ENCODE measurements at places on chromosomes 3 and 15. TPM values are rescaled to one million over a fixed set of nuclear protein-coding genes. Genes with fewer than 3 reads are reported as not detected.

ERICH6 gene
- 0.33 TPM for total RNA-seq

ZPLD1 gene
- total RNA-seq = not detected

HESX1 gene
- total RNA-seq = not detected

STAB1 gene
- total RNA-seq = 0.57 TPM

CNTN3 gene
- total RNA-seq = not detected

PLSCR2 gene
- total RNA-seq = not detected

TM4SF18 gene
- total RNA-seq = not detected

CTDSPL gene
- total RNA-seq = 1.3 TPM

BBX gene
- total RNA-seq = 59.1 TPM

TP63 gene
- not detected for total RNA-seq

DIS3L gene
- 35.9 TPM for total RNA-seq

- DNase-seq = no peak
Measured at GRCh38 chr15:87639305-87640011, 617.1 kb downstream of the NTRK3 start.

DNA sequence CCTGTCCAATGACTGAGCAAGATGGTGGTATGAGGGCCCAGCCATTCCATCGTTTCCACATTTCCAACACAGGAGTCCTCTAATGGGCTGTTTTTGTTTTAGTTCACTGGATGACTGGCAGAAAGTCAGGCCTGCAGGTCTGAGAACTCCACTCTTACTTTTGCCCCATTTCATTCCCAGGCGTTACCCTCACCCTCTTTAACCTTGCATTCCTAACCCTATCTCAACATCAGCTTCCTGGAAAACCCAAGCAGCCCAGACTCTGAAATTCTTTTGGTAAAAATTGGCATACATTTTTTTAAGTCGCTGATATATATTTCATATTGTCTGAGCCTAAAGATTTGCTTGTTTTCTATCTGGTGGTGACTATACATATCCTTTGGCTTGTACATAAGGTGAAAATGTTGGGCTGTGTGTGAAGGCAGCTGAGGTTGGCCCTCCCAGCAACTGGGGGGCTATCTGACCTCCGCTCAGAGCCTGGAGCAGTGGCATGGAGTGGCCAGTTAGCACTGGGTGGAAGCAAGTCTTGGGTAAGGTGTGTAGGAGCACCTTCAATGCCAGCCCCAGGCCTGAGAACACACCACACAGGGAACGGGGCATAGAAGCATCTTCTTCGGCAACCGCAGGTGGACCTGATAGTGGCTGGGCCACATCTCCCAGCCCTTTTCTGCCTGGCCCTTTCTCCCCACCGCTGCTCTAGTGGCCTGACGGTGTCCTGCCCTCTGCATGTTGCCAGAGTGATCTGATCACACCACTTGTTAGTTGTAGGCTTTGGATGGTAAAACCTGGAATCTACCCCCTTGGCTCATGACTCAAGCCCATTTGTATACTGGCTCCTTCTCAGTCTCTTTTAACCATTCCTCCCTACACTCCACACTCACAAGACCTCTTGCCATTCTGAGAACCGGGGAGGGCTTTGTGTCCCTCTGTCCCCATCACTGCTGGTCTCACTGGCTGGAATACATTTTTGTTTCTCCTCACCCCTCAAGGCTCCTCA is 50.0 kb downstream of the AMOTL2 start:
- DNase-seq = no peak

GRCh38 chr15:97623091-97623661 is 337.3 kb upstream of the ARRDC4 start:
- no peak for DNase-seq

GRCh38 chr15:26621816-26622215 is 151.1 kb downstream of the GABRB3 start:
- DNase-seq = no peak

DNA sequence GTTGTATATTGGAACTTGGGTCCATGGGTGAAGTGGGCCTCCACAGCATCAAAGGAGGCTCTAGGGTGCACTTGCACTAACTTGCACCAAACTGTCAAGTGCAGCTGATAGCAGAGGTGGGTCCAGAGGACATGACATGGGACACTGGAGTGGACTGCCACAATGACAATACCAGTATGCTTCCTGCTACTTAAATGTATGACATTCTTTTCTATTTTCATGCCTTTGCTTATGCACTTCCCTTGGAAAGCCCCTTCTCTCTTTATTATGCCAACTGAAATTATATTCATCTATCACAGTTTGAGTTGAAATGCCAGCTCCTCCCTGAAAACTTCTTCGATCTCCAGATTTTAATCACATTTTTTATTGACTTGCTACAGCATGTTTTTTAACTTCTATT is 101.8 kb downstream of the CFAP20DC start:
- DNase-seq = no peak

- no peak for DNase-seq
Measured at GRCh38 chr3:183664913-183665381, 29.5 kb downstream of the KLHL24 start.

DNA sequence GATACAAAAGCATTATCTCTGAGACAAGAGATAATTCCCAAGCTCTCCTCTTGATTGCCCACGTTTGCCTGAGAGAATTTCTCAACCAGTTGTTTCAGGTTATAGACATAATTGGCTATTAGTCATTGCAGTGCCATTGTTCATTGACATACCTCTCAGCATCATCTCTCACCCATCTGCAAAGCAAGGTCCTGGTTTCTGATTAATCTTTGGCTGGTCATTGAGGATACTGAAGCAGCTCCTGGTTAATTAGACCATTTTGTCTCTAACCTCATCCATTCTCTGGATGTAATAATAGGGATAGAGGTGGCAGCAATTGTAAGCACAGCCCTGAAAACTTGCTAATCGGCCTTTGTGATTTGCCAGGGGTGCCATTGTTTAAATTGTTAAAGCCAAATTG is 104.2 kb downstream of the CNTN6 start:
- DNase-seq = no peak

DNA sequence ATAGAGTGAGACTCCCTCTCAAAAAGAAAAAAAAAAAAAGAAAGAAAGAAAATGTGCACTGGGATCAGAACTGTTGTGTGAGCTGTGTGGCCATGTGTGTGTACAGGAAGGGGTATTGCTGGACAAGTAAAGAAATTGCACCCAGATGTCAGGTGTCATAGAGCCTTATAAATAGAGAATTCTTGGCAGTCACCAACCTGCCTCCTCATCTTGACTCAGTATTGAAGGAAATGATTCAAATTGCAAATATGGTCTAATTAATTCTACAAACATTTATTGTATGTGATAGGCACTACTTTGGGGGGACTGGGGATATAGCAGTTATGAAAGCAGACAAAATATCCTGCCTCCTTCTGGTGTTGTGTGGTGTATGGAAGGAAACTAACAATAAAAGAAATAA is 243.8 kb upstream of the TTC14 start:
- DNase-seq = no peak

DNA sequence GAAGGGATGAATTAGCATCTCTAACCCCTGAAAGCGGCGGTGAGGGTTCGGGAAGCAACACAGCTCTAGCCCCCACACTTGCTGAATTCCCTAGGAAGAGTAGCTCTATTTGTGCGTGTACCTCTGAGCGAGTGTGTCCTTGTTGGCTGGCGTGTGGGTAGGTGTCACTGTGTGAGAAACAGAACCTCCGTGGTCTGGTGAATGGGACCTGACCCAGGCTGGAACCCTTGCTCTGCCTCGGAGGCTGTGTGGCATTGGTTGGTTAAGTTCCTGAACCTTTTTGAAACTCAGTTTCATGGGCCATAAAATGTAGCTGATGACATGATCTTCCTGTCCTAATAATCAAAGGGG is 414 bp upstream of the TMEM115 start:
- no peak for DNase-seq

DNA sequence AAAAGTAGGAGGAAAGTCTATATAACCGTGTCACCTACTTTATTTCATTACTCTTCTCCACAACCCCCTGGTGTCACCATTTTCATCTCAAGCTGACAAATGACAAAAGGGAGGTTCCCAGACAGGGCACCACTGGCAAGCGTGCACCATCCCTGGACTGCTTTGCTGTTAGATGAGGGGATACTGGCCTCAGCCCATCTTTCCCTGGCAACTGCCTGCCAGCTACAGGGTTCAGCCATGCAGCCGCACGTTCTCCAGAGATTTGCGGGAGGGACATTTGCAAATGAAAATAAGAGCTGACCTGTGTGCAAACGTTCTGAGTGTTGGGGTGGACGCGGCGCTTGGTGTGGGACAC is 660 bp downstream of the UROC1 start:
- DNase-seq = no peak

GRCh38 chr3:66270701-66271100 is 49.9 kb downstream of the SLC25A26 start:
- DNase-seq = no peak

DNA sequence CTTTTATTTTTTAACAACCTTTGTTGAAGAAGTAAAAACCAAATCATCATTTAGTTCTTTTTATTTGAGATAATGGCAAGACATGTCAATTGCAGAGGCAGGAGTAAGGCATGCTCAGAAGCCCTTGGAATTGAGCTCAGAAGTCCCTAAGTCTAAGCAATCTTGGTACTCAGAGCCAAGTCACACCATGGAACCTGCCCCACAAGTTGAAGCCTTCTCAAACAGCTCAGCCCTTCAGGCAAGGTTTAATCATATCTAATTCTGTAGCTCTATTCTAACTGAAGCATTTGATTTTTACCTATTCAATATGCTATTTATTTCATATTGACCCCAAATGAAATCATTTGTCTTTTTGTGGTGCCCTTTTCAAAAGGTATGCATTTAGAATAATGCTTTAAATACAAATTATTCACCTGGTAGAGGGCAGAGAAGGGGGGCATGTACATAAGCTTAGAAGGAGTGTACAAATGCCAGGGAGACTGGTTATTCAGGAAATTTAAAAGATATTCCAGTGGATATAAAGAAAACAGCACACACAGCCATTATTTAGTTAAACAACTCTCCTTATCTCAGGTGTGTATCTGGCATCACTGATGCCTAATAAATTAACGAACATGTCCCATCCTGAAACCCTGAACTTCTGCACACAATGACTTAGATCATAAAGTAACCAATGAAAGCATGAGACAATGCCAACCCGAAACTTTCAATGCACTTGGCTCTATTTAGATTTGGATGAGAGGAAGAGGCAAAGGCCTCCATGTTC is 26.2 kb upstream of the TOP2B start:
- no peak for DNase-seq

DNA sequence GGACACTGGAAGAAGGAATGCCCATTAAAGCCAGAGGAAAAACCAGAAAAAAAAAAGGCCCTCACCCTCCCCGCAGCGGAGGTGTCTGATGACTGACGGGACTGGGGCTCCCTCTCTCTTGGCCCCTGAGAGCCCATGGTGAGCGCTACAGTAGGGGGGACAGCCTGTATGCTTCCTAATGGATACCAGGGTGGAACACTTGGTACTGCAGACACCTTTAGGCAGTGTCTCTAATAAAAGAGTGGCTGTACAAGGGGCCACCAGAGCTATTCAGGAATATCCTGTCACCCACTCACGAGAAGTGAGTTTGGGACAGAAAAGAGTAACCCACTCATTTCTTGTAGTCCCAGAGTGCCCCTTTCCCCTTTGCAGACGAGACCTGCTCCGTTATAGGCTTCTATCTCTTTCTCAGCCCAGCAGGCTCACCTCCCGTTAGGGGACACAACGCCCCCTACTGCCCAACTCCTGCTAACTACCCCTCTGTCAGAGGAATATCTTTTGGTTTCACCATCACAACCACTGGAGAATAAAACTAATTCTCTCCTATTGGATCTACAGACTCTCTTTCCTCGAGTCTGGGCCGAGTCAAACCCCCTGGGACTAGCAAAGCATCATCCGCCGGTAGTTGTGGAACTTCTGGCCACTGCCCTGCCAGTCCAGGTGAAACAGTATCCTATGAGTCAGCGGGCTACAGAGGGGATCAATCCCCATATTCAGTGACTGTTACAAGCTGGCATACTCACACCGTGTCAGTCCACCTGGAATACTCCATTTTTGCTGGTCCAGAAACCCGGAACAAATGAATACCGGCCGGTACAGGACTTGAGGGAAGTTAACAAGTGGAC is 40.8 kb downstream of the ZBTB11 start:
- DNase-seq = no peak

- DNase-seq = peak; percentile 54
Measured at GRCh38 chr3:126466886-126467610, 8.6 kb downstream of the ZXDC start.

GRCh38 chr15:41809526-41810220 is 18.2 kb upstream of the JMJD7 start:
- DNase-seq = no peak

GRCh38 chr3:190089711-190090110 is 31.0 kb downstream of the P3H2 start:
- no peak for DNase-seq

Measured in natural killer cell treated with Interleukin-12 subunit alpha and Interleukin-12 subunit beta and Interleukin-15 and Interleukin-18, amount 100 ng/mL, for 72 hours (primary cell).